ENCODE measurements at places on chromosomes 7 and 10.
A peak's percentile ranks its signal among the peaks of the same experiment; 100 is the strongest.

- DNase-seq, result no peak
Measured at GRCh38 chr10:10007957-10008356, 1009.7 kb upstream of the CELF2 start.

DNA sequence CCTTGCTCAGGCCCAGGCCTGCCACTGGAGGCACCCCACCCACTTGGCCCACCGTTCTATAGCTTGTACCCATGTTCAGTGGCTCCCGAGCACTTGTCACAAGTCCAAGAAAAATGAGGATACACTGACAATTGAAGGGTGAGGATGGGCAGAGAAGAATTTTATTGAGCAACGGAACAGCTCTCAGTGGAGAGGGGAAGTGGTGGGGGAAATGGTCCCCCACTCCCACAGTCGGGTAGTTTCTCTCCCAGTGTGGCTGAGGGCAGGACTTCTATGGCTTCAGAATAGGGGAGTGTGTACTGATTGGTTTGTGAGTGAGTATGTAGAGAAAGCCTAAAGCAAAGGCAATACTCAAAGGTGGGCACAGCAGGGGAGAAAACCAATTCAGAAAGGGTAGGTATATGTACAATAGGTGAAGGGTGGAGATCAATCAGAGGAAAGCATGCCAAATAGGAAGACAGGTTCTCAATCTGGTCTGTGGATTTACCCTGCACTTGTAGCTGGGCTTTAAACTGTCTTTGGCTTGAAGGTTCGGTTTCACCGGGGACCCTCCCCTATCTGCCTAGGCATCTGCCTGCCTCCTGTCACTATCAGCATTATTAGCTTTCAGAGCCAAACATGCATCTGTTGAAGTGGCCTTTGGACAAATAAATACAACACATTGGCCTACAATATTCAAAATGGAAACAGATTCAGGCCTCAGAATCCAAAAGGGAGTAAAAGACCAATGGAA is 8.9 kb upstream of the TSPAN13 start:
- DNase-seq, result no peak

- DNase-seq, result no peak
Measured at GRCh38 chr7:73921623-73922528, 60.9 kb downstream of the TMEM270 start.

DNA sequence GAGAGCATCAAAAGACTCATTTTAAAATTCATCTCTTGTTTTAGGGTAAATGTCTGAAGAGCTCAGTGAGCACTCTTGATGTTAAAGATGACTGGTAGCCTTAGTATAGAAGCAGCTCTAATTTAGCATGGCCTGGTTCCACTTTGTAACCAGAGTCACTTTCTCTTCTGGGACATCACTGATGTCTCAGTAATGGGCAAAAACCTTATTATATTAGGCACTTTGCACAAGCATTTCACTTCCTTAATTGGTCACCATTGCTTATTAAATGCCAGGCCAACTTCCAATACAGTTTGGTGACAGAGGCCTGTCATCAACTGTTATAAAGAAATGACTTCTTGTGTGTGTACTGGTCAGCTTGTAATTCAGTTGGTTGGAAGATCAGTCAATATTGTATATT is 53.0 kb downstream of the STEAP1B start:
- DNase-seq, result no peak

GRCh38 chr7:106582365-106582764 is 78.6 kb downstream of the CCDC71L start:
- no peak for DNase-seq

DNA sequence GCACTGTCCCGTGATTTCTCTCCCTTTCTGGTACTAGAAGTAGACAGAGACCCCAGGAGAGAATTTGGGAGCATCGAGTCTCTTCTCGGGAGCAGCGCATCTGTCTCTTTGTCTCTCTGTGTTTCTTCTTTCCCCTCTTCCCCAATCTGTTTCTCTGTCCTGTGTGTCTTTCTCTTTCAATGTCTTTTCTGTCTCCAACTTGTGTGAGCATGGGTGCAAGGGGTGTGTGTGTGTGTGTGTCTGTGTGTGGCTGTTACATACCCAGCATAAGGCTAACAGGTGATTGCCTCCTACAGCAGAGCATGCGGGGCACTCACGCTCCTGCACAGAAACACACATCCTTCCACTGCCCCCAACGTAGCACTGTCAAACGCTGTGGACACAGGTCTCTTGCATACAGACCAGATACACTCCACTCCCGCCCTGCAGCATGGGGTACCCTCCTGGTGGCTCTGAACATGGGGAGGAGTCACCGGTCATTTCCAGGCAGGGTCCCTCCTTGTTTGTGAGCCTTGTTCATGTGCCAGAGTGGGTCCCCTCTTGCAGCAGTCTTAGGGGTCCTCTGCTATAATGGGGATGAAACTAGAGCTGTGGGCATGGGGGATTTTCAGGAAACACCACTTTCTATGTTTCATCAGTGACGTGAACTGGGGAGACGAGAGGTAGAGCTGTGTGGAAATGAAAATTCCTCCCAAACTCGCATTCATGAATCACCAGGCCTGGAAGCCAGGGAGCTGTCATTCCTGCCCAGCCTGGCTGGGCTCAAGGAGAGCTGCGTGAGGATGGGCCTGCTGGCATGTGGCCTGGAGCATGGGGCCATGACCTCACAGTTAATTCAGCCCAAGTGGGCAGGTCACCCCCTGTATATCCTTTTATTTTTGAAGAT is 980 bp downstream of the ADAMTS14 start:
- no peak for DNase-seq

- DNase-seq, result no peak
Measured at GRCh38 chr7:18049262-18049661, 21.6 kb upstream of the PRPS1L1 start.

GRCh38 chr7:96303105-96303685 is 18.7 kb downstream of the SLC25A13 start:
- no peak for DNase-seq

- DNase-seq, result no peak
Measured at GRCh38 chr7:49151146-49151545, 226.8 kb downstream of the CDC14C start.

GRCh38 chr10:129161150-129161549 is 305.9 kb upstream of the MGMT start:
- no peak for DNase-seq

DNA sequence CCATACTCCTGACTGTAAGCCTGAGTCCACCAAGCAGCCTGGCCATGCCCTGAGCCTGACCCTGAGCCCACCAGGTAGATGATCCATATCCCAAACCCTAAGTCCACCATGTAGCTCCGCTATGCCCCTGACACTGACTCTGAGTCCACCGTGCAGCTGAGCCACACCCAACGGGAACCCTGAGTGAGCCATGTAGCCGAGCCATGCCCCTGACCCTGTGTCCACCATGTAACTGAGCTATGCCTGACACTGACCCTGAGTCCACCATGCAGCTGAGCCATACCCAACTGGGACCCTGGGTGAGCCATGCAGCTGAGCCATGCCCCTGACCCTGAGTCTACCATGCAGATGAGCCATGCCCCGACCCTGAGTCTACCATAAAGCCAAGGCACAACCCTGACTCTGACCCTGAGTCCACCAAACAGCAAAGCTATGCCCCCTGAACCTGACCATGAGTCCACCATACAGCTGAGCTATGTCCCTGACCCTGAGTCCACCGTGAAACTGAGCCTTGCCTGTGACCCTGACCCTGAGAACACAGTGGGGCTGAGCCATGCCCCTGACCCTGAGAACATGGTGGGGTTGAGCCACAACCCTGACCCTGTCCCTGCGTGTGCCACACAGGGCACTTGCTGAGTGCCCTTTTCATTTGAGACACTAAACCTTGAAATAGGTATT is 299.8 kb downstream of the TNS3 start:
- DNase-seq, result no peak

DNA sequence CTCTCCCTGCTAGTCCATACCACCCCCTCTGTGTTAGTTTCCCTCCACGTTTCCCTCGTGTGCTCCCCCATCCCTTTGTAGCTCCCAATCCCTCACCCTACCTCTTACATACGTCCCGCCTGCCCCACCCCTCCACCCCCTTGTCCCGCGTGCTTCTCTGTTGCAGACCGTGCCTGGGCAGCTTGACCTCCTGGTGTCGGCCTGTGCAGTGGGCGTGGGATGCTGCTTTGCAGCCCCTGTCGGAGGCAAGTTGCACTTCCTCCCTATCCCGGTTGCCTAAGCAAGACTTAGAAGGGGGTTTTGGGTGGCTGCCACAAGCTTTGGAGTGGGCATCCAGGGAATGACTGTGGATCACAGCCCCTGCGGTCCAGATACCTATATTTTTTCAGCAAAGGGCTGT is 7.7 kb downstream of the CLCN1 start:
- DNase-seq, result no peak

GRCh38 chr7:125834421-125834820 is 904.8 kb upstream of the POT1 start:
- no peak for DNase-seq

DNA sequence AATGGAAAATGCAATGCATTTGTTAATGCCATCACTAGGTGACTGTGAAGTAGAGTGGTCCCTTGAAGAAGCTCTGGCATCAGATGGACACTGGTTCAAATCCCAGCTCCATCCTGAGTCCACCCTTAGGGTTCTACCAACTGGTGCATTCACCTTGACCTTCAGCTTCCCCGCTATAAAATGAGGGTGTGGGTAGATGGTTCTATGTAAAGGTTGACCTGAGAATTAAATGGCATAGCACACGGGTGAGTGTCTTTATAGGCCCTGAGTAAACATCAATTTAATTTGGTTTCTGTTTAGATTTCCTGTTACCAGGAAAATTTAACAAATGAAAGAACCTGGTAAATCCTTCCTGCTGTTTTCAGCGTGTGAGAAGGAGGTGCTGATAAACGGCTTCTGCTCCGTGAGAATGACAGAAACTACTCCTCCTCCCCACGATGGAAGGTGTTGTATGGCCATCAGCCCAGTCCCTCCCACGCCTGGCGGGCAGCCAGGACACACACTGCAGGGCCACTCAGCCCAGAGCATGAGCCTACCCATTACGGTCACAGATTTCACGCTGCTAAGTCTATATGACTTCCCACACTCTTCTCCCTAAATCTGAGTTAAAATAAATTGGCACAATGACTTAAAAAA is 210.1 kb downstream of the TNS3 start:
- no peak for DNase-seq

- DNase-seq, result peak; percentile 68
Measured at GRCh38 chr7:140673063-140673773, 473 bp downstream of the ADCK2 start.

GRCh38 chr7:100575746-100576383 is 2.2 kb upstream of the SAP25 start:
- no peak for DNase-seq

DNA sequence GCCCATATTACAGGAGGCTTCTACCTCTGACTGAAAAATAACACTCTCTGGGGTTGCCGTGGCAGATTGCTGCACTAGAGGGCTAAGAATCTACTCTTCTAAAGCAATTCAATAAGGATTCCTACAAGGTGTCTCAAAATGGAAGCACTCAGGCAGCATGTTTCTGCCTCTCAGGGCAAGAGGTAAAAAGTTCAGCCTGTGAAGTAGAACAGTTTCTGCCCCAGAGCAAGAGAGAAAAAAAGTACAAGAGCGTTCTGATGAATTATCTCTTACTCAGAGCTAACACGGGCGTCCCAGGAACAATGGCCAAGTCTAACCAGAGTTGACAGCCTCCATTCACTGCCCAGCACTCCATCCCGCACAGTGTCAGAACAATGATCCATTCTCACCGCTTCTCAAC is 71.3 kb upstream of the TES start:
- DNase-seq, result no peak

GRCh38 chr7:20458521-20458920 is 127.8 kb downstream of the ITGB8 start:
- no peak for DNase-seq

DNA sequence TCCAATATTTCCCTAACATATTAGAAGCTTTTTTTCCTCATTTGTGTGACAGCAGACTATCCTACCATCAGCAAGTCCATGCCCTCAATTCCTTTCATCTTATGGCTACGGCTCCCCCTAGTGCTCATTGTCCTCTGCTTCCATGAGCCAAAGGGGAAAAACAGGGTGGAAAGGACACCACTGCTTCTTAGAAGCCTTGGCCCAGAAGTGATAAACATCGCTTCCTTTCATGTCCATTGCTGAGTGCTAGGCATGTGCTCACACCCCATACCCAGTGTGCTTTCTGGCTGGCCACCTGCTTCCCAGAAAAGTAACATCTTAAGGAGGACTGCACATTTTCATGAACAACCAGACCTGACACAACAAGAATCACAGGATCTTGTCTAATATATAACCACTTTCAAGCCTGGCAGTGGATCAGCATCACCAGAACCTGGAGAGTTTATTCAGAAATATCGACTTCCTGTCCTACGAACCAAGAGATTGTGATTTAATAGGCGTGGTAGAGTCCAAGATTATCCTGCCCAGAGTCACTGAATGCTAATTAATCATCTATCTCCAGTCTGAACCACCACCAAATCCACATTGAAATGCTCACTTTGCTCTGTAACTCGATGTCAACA is 650.5 kb upstream of the SORCS1 start:
- DNase-seq, result peak; percentile 1

DNA sequence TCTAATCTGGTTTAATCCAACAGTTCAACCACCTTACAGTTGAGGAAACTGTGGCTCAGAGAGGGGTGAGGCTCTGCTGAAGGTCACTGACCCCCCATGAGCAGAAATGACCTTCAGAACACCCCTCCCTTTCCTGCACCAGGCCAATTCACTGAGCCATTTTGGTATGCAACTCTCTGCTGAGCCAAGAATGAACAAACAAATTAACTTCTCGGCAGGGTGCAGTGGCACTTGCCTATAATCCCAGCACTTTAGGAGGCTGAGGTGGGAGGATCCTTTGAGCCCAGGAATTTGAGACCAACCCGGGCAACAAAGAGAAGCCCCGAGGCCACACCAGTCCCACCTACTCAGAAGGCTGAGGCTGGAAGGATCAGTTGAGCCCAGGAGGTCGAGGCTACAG is 29.8 kb downstream of the PDGFA start:
- DNase-seq, result no peak

GRCh38 chr10:24694086-24694485 is 29.6 kb downstream of the ARHGAP21 start:
- DNase-seq, result no peak

- no peak for DNase-seq
Measured at GRCh38 chr7:20466543-20467021, 135.9 kb downstream of the ITGB8 start.

DNA sequence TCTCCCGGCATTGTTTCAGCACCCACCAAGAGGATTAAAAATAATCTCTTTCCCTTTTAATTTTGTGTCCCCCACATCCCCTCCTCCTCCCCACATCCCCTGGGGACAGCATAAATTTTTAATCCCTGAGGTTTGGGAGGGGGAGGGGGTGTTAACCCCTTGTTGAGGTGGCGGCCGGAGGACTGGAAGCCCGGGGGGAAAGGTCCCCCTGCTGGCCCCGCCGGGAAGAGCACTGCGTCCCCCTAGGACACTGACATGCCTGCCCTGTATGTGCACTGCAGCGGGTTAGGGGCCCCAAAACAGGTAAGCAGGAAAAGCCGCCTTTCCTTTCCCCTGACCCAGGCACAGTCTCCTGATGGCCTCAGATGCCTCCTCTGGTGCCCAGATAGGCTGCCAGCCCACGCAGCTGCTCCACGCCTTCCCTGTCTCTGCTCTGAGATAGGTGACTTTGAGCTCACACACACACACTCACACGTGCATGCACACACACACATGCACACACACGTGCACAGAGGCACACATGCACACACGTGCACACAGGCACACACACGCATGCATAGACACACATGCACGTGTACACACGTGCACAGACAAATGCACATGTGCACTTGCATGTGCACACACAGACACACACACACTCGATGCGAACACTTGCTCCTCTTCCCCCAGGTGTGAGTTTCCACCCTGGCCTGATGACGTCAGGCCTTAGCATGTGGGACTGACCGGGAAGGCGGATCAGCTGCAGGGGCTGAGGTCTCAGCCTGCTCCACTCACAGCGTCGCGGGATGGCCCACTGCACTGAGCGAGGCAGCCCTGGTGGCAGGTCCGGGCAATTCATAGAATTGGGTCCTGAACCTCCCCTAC is 12.3 kb downstream of the CNPY1 start:
- peak; percentile 64 for DNase-seq

Data from activated naive CD4-positive, alpha-beta T cell treated with anti-CD3 and anti-CD28 coated beads, Interleukin-2, amount 50 U/mL, for 72 hours (primary cell).